ENCODE measurements at places on chromosomes 7 and 10. TPM values are rescaled to one million over a fixed set of nuclear protein-coding genes. Genes with fewer than 3 reads are reported as not detected.

GRCh38 chr10:112785089-112785488 lies 165.0 kb upstream of the TCF7L2 start:
- no peaks in the 10 kb centered on the region for H3K4me1 ChIP-seq
- DNase-seq = no peak
- H3K4me3 ChIP-seq = no peak overlapping the region
- H3K27ac ChIP-seq = no peak overlapping the region

GRCh38 chr7:153835712-153836265 lies 216.4 kb upstream of the DPP6 start:
- no peak overlapping the region for H3K4me3 ChIP-seq
- H3K36me3 ChIP-seq = no peaks in the 10 kb centered on the region
- no peak overlapping the region for H3K27ac ChIP-seq

GRCh38 chr7:136956232-136956631 lies 87.8 kb downstream of the CHRM2 start:
- H3K4me3 ChIP-seq = no peak overlapping the region
- H3K27ac ChIP-seq = no peak overlapping the region
- no peak for DNase-seq

- no peak for DNase-seq
- H3K27me3 ChIP-seq = peaks cover 15% of the 10 kb centered on the region
- H3K27ac ChIP-seq = no peak overlapping the region
Observed at GRCh38 chr10:33660329-33660728, 325.9 kb upstream of the NRP1 start.

DNA sequence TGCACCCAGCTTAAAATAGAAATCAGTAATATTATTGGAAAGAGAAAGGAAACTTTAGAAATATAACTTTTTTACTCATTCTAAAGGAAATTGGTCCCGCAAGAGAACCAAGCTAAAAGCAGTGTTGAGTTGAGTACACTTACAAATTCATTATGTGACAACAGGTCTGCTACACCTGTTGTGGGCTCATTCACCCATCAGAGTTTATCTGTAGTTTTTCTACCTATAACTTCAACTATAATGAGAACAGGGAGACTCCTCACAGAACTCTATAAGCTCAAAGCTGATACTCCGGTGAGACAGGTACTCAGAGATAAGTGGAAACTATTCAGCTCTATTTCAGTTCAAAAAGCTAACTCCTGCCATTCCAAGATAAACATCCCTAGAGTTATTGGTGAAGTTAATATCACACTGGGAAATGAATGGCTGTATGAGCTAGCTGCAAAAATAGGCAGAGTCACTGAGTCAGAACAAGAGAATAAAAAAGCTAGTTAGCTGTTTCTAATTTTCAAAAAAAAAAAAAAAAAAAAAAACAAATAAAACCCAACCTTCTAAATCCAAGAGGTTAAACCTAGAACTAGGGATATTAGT lies 121.3 kb downstream of the PPP1R3A start:
- no peak overlapping the region for H3K27ac ChIP-seq
- no peaks in the 10 kb centered on the region for H3K27me3 ChIP-seq
- no peaks in the 10 kb centered on the region for H3K36me3 ChIP-seq
- H3K4me1 ChIP-seq = no peaks in the 10 kb centered on the region
- H3K4me3 ChIP-seq = no peak overlapping the region

- H3K4me1 ChIP-seq = peaks cover 35% of the 10 kb centered on the region
- DNase-seq = no peak
- H3K27ac ChIP-seq = no peak overlapping the region
Observed at GRCh38 chr10:86755454-86755739, 1.0 kb upstream of the BMPR1A start.

- peaks cover 3% of the 10 kb centered on the region for H3K27me3 ChIP-seq
- H3K4me3 ChIP-seq = no peak overlapping the region
- no peaks in the 10 kb centered on the region for H3K36me3 ChIP-seq
- no peak overlapping the region for H3K27ac ChIP-seq
- no peak for DNase-seq
- H3K4me1 ChIP-seq = no peaks in the 10 kb centered on the region
Observed at GRCh38 chr10:86218160-86218559, 148.4 kb downstream of the GRID1 start.

DNA sequence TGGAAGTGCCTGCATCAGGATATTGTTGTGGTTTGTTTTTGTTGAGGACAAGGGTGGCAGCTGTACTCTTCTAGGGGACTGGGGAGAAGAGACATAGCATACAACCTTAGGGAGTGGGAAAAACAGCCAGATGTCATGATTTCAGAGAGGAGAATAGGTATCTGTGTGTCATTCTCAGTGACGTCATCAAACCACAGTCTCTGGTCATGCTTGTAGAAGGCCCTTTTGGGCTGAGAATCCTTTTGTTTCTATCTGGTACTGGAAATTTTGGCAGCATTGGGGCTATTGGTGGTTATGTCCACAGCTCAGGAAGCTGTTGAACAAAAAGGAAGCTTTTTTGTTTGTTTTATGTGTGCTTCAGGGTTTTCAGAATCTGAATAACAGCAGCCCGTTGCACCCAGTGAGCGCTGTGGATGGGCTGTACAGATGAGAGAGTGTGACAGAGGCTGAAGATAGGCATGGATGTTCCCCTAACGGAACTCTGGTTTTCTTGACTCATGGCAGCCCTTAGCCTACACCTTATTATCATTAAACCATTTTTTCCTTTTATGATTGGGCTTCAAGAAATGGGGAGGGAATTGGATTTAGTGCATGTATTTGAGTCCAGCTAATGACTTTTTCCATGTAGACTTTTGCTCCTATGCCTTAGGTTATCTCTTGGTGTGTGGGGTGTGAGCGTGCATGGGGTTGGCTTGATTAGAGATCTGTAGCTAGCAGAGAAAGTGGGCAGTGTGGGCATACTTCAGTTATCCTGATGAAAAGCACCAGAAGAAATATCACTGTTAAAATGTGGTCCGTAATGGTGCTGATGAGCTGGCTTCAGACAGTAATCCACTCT lies 65.7 kb downstream of the SND1 start:
- no peaks in the 10 kb centered on the region for H3K27me3 ChIP-seq
- DNase-seq = no peak
- peaks cover 20% of the 10 kb centered on the region for H3K36me3 ChIP-seq
- H3K27ac ChIP-seq = no peak overlapping the region
- H3K4me1 ChIP-seq = peaks cover 16% of the 10 kb centered on the region

DNA sequence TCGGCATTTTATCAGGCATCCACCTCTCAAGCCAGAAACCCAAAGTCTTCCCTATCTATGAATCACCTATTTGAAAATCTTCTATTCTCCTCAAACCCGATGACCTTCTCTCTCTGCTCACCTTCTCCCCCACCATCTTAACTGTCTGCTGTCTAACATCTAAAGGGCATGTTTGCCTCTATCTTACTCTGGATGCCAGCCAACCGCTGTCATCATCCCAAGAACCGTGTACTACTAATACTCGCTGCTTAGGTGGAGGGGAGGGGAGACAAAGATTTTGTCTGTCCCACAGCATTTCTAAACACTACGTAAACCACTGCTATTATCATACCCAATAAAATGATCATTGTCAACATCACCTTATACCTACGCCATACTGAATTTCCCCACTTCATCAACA lies 29.5 kb downstream of the PAXIP1 start:
- H3K36me3 ChIP-seq = peaks cover 29% of the 10 kb centered on the region
- no peak for DNase-seq
- H3K4me3 ChIP-seq = no peak overlapping the region
- no peaks in the 10 kb centered on the region for H3K4me1 ChIP-seq
- H3K27me3 ChIP-seq = no peaks in the 10 kb centered on the region
- H3K27ac ChIP-seq = no peak overlapping the region

DNA sequence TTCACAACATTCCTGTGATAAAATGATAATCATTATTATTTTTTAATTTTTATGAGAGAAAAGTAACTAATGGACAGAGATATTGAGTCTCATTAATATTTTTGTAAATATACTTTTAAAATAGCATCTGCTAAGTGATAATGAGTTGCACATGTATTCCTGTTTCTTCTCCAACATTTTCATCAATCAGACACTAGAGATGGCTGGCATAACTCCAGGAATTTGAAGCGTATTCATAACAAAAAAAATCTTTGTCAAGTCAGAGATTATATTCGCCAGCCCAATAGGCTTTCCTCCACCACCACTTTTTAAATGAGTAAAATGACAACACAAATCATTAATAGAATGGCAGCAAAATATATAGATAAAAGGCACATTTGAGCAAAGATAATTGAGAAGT lies 524.0 kb upstream of the KCND2 start:
- no peak overlapping the region for H3K4me3 ChIP-seq
- H3K4me1 ChIP-seq = no peaks in the 10 kb centered on the region
- no peaks in the 10 kb centered on the region for H3K27me3 ChIP-seq

DNA sequence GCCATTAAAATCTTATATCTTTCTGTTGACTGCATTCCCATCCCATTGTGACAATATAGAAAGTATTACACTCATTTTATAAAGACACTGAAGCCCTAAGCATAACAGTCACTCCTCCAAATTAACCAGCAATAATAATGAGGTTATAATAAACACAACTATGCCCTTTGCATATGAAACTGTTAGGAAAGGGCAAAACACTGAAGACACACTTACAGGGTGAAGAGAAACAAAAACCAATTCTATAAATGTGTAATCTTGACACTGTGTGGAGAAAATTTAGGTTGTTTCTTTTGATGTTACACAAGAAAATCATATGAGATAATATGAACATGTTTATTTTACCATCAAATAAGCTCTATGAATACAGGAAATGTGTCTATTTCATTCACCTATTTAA lies 14.0 kb upstream of the GPR37 start:
- no peak overlapping the region for H3K27ac ChIP-seq
- no peaks in the 10 kb centered on the region for H3K4me1 ChIP-seq
- no peak for DNase-seq
- no peaks in the 10 kb centered on the region for H3K36me3 ChIP-seq

DNA sequence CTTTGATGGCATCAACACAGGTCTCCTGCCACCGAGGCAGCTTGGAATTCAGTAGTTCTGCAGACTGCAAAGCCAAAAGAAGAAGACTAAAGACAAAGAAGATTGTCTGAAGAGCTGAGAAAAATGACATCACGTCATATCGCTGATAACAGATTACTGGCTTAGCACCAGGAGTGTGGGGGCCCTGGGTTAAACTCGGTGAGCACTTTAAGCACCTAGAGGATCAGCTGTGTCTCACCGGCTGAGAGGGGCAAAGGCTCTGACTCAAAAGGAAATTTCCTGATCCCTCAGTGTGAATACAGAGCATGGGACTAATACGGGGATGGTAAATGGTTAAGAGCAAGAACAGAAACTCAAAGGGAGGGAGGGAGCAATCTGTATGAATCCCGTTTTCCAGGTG lies 30.7 kb downstream of the BRI3 start:
- H3K36me3 ChIP-seq = no peaks in the 10 kb centered on the region
- H3K27ac ChIP-seq = no peak overlapping the region
- no peak overlapping the region for H3K4me3 ChIP-seq
- no peak for DNase-seq

GRCh38 chr7:100602889-100603725 lies 944 bp downstream of the PCOLCE start:
- peak overlapping the region; percentile 98 for H3K27ac ChIP-seq
- no peaks in the 10 kb centered on the region for H3K36me3 ChIP-seq
- H3K4me3 ChIP-seq = peak overlapping the region; percentile 91
- peaks cover 5% of the 10 kb centered on the region for H3K27me3 ChIP-seq
- no peak for DNase-seq

DNA sequence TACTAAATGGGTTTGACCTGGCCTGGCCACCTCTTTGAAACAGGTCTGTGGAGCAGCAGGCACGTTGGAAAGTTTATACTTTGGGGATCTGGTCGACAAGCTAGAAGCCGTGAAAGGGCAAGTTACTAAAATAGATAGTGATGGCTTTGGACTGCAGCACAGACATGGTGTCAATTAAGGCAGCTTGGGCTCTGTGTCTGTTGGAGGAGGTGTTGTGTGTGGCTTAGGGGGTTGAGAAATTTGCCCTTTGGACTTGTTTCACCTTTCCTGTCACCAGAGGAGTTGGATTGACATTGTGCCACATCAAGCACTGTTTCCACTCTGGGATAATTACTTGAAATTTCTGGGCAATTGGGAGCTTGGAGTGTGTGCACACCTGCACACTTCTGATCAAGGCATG lies 251.8 kb upstream of the MKI67 start:
- no peak overlapping the region for H3K4me3 ChIP-seq
- H3K27me3 ChIP-seq = peaks cover 4% of the 10 kb centered on the region
- H3K4me1 ChIP-seq = peaks cover 2% of the 10 kb centered on the region
- H3K36me3 ChIP-seq = no peaks in the 10 kb centered on the region
- DNase-seq = no peak

DNA sequence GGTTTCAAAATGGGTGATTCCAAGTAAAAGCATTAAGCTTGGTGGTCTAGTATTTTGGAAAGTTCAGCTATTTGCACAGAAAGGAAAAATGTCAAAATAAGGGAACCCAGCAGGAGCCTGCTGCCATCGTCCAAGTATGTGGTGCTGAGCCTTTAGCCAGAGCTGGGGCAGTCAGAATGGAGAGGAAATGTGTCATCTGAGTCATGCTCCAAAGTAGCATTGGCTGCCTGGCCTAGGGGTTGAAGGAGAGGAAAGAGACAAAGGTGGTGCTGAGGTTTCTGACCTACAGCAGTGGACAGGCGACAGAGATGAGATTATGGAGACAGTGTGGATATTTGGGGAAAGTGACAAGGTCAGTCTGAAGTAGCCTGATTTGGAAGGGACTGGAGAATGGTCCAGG lies 103.9 kb downstream of the PLCE1 start:
- no peak overlapping the region for H3K4me3 ChIP-seq
- no peaks in the 10 kb centered on the region for H3K4me1 ChIP-seq
- no peak overlapping the region for H3K27ac ChIP-seq
- no peaks in the 10 kb centered on the region for H3K36me3 ChIP-seq
- peaks cover 10% of the 10 kb centered on the region for H3K27me3 ChIP-seq
- DNase-seq = no peak

DNA sequence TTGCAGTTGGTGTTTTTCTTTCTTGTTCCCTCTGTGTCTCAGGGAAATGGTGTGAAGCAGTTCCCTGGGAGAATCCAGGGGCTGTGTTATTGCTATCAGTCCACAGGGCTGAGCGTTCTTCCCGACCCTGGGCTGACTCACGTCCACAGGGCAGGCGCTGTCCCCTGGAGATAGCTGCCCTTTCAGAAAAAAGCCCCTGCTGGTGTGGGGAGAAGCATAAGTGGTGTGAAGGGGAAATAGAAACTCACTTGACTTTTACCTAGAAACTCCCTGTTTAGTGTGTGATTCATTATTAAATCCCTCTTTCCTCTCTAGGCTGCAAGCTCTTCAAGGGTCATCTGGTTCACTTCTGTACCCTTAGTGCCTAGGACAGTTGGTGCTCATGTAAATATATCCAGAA lies 63.3 kb upstream of the SMNDC1 start:
- H3K4me1 ChIP-seq = peaks cover 19% of the 10 kb centered on the region
- no peaks in the 10 kb centered on the region for H3K27me3 ChIP-seq
- H3K27ac ChIP-seq = no peak overlapping the region
- no peaks in the 10 kb centered on the region for H3K36me3 ChIP-seq
- no peak for DNase-seq

The CCL24 gene
- polyA plus RNA-seq = not detected

The CALHM2 gene
- 125 TPM for polyA plus RNA-seq

The ADAM12 gene
- polyA plus RNA-seq = 0.07 TPM

The ADCY1 gene
- polyA plus RNA-seq = not detected

The SLC16A9 gene
- not detected for polyA plus RNA-seq

The BHLHA15 gene
- polyA plus RNA-seq = not detected

The CFTR gene
- not detected for polyA plus RNA-seq

The RBM28 gene
- polyA plus RNA-seq = 14.1 TPM

The AGR2 gene
- polyA plus RNA-seq = not detected

The MTERF1 gene
- polyA plus RNA-seq = 9.1 TPM

The CRPPA gene
- polyA plus RNA-seq = 0.82 TPM

The TSPAN12 gene
- not detected for polyA plus RNA-seq

The TEX47 gene
- polyA plus RNA-seq = not detected

The HMX2 gene
- polyA plus RNA-seq = not detected

The SPDYE9 gene
- not detected for polyA plus RNA-seq

The ABCC2 gene
- polyA plus RNA-seq = not detected

The LDB3 gene
- not detected for polyA plus RNA-seq

The ABCB1 gene
- 66.5 TPM for polyA plus RNA-seq

Data from immature natural killer cell (primary cell).